Left colon (tissue), 2 donors: ENCODE measurements at places on chromosomes 2 and 18. TPM values are rescaled to one million over a fixed set of nuclear protein-coding genes. Genes with fewer than 3 reads are reported as not detected.

- no peak for DNase-seq
These were observed 133.5 kb upstream of the UBE2E3 start for GRCh38 chr2:180846756-180847472.

DNA sequence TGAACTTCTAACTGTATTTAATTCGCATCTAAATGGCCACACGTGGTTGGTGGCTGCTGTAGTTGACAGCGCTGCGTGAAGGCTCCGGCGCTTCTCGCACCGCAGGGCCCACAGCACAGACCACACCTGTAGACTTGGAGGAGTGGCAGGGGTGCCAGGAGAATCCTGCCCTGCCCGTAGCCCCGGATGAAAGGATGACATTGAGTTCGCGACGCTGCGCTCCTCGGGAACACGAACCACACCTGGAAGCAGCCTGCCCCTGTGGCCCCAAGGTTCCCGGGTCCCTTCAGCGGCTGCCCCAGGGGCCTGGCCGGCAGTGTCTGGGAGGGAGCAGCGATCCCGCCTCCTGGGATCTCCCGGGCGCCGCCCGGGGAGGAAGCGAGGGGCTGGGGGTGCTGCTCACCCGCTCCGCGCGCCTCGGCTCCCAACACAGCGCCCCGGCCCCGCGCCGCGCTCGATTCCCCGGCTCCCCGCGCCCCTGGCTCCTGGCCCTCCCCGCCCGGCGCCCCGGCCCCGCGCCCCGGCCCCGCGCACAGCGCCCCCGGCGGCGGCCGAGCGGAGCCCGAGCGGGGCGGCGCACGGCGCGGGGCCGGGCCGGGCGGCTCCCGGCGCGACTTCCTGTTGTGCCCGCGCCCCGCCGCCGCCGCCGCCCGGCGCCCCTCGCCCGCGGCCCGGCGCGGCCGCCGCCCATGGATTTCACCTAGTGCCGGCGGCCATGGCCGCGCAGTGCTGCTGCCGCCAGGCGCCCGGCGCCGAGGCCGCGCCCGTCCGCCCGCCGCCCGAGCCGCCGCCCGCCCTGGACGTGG, at the start of gene RNPEPL1:
Gene RNPEPL1 (plus strand): TSS at position 613 of the 806 bp plus-strand sequence. CDS start 103 bp downstream, at position 716.
- peak; percentile 68 for DNase-seq

The IL1R1 gene
- 24.8 TPM for total RNA-seq

DNA sequence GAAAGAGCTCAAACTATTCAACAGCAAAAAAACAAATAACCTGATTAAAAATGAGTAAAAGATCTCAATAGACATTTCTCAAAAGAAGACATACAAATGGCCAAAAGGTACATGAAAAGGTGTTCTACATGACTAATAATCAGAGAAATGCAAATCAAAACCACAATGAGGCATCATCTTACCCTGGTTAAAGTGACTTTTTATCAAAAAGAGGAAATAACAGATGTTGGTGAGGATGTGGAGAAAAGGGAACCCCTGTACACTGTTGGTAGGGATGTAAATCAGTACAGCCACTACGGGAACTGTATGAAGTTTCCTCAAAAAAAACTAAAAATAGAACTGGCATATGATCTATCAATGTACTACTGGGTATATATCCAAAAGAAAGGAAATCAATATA, 39.8 kb upstream of the TMEM163 start:
- DNase-seq, result no peak

GRCh38 chr18:45137087-45137419, 456.4 kb downstream of the SETBP1 start:
- DNase-seq, result no peak
